ENCODE measurements at places on chromosomes 12 and 14.

DNA sequence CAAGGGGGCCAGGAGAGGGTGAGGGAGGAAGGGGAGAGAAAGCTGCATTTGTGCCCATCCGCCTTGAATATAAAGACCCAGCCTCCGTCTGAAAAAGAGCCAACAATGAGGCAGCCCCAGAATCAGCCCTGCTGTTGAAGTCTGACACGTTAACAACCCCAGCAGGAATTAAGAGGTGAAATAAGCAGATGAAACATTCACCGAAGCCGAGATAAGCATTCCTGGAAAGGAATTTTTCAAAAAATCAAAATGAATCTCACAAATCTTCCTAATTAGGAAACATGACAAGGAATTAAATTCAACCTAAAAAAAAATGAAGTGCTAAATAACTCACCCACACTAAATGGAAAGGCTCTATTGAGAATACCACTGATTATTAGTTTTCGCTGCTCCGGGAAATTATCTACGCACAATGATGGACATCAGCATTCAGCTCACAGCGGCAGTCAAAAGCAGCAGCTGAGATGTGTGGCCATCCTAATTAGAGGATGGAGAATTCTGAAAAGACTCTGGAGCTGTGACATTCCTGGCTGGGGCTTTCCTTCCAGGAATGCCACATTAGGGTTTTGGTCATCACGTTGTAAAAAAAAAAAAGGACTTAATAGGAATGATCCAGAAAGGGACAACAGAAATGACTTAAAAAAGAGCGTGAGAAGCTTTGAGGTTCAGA lies 8.2 kb upstream of the PARP11 start:
- no peak for DNase-seq

GRCh38 chr12:124403273-124403672 lies 108.4 kb downstream of the RFLNA start:
- no peak for DNase-seq

- DNase-seq, result no peak
Measured at GRCh38 chr12:53659011-53659551, 16.8 kb downstream of the ATP5MC2 start.

GRCh38 chr12:123351349-123351748 lies 13.3 kb downstream of the SBNO1 start:
- DNase-seq, result no peak

DNA sequence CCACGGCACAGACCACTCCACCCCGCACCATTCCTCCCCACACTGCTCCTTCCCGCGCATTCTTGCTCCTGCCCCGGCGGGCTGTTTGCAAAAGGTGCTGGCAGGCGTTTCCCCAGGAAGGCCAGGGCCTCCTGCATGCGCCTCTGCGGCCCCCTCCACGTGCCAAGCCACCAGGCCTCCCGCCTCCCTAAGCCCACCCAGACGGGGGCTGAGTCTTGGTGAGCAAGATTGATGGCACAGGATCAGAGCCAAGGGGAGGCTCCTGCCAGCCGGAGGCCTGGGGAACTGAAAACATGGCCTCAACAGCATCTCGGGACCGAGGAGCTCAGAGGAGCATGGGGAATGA lies 328.3 kb upstream of the DIO3 start:
- no peak for DNase-seq

DNA sequence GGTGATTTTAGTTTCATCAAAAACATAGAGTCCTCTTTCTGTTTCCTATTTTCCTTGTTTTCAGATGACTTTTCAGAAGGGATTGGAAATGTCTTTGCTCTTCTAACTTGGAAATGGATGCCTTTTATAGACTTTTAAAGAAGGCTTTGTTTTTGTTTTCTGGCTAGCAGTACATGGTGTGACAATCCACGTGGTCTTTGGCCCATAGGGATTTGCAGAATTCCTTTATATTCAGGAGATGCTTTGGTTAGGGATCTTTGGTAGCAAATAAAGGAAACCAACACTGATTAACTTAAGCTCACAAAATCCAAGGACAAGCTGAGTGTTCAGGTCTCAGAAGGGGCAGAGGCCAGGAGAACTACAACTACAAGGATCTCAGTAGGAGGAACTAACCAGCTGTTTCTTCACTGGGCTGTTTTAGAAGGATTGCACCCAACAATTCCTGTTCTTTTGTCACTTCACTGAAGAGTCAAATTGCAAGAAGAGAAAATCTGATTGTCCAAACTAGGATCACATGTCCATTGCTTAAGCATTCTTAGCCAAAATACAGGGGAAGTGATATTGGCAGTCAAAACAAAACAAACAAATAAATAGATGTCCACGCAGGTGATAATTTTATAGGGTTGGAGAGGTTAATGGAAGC lies 58.6 kb upstream of the MANSC4 start:
- no peak for DNase-seq

DNA sequence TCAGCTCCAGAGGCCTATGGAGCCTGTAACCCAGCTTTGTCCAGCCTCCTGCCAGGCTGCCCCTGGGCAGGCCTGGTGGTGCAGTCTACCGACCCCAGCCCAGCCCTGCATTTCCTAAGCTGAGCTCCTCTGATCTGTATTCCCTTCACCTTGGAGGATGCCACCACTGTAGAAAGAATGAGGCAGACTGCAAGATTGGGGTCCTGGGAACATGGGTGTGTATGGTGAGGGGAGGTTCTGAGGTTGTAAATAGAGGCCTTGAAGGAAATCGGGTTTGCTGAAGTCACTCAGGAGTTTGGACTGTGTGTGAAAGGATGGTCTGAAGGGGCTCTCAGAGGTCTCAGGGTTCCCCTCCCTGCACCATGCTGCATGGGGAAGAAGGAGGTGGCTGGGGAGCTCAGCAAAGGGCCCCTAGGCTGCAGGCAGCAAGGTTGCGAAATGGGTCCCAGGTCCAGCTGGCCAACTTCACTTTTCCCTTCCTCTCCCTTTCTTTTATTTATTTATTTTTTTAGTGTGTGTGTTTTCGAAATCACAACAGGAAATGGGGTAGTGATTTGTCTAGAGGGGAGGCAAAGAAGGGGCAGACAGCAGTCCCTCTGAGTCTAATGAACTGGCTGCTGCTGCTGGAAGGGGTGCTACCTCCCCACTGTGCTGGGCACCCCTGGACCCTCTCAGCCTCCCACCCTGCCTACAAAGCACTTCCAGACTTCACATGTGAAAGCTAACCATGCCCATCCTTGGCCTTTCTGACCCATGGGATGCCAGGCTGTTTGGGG lies 1.2 kb upstream of the LRP1-AS start:
- DNase-seq, result no peak

- no peak for DNase-seq
Measured at GRCh38 chr12:58386136-58386535, 444.8 kb downstream of the ATP23 start.

GRCh38 chr14:94681300-94682060 lies 69.3 kb downstream of the SERPINA3 start:
- no peak for DNase-seq

GRCh38 chr12:109999983-110000505 lies 814 bp downstream of the ANKRD13A start:
- no peak for DNase-seq

DNA sequence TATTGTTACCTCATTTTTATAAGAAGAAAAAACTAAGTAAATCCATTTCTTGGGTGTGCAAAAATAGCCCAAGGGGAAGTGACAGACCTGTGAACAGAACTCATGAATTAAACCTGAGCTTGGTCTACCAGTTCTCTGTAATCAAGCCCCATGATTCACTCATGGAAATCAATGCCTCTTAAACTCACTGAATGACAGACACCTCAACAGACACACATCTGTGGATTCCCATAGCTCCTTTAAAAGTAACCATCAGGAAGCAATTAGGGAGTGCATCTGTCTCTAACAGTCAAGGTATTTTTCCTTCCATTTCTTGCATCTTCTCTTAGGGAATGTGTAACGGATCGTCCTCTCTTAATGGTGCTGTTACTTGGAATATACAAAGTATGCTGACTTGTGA lies 215.0 kb upstream of the EEA1 start:
- no peak for DNase-seq

- DNase-seq, result no peak
Measured at GRCh38 chr12:18343708-18344107, 82.4 kb downstream of the PIK3C2G start.

- no peak for DNase-seq
Measured at GRCh38 chr12:76002598-76003354, 28.8 kb downstream of the PHLDA1 start.

- no peak for DNase-seq
Measured at GRCh38 chr12:81257947-81258551, 180.2 kb downstream of the ACSS3 start.

- no peak for DNase-seq
Measured at GRCh38 chr12:111606767-111607230, 7.7 kb upstream of the ATXN2 start.

DNA sequence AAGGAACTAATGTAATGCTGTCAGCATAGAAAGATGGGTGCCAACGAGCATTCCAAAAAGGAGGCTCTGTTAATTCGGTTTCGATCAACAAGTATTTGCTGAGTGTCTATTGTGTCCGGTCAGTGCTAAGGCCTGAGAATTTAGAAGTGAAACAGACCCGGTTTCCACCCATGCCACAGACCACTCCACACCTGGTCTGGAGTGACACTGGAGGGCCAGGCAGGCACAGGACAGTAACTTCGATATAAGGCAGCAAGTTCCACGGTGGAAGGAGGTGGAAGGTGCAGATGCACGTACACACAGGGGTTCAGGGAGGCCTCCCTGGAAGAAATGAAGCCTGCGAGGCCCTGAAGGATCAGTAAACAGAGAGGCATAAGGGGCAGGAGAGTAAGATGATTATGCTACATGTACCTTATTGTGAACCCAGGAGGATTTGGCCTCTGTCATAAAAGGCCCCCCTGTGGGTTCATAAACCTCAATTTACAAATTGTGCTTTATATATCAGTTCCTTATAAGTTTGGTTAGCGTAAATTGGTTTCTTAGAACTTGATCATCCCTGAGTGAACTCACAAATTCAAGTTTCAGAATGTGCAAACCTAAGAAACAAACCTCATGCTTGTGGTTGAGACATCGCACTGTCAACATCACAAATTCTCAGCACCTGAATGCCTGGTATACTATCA lies 25.9 kb downstream of the SSH1 start:
- no peak for DNase-seq

DNA sequence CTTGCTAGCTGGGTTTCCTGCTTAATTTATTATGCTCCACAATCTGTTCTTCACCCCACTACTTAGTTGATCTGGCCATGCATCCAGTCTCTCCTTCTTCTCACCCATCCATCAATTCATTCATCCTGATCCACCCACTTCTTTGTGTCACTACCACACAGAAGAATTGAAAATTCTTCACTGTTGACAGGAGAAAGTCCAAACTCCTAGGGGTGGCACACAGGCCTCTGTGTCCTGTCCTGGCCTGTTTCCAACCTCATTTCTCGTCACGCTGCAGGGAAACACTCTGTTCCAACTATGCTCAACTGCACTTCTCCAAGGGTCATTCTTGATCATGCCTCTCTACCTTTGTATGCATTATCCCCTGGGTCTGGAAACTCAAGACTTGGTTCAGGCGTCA lies 10.6 kb upstream of the KRT83 start:
- DNase-seq, result no peak

GRCh38 chr12:78579846-78580245 lies 284.7 kb upstream of the SYT1 start:
- DNase-seq, result no peak

DNA sequence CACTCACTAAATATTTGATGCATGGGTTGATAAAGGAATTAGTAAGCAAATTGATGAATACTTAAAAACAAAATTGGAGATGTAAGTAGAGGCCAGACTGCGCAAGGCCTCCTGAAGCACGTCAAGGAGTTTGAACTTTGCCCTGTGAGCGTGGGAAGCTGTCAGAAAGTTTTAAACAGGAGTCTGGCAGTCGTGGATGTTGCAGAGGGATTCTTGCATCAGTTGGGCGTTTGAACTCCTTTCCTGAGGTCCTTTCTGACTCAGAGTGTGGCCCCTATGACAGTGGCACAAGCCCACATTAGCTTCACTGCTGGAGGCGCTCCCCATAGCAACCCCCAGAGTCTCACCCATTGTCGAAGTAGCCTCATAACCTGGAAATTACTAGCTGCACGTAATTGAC lies 17.9 kb upstream of the IL22 start:
- DNase-seq, result no peak

- no peak for DNase-seq
Measured at GRCh38 chr14:98945611-98946570, 326.1 kb downstream of the BCL11B start.

DNA sequence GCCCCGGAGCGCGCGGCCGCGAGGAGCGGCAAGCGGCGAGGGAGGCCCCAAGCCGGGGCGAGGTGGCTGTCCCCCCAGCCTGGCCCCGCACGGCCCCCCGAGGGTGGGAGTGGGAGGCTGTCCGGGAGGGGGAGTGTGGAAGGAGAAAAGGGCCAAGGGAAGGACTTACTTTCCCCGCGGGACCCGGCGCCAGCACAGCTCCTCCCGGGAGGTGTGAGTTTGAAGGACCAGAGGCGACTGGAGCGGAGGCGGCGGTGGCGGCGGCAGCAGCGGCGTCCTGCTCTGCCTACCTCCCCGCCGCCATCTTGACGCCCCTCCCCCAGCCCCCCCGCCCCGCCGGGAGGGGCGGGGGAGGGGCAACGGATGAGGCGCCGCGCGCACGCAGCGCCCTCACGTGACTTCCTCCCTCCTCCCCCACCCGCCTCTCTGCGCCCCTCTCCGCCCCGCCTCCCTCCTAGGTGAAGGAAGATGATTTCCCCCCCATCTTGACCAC lies at the start of gene SBNO1:
TSS of gene SBNO1 (minus strand) at position 316 of the 493 bp plus-strand sequence. CDS start 14,406 bp downstream, outside the sequence.
- peak; percentile 90 for DNase-seq

DNA sequence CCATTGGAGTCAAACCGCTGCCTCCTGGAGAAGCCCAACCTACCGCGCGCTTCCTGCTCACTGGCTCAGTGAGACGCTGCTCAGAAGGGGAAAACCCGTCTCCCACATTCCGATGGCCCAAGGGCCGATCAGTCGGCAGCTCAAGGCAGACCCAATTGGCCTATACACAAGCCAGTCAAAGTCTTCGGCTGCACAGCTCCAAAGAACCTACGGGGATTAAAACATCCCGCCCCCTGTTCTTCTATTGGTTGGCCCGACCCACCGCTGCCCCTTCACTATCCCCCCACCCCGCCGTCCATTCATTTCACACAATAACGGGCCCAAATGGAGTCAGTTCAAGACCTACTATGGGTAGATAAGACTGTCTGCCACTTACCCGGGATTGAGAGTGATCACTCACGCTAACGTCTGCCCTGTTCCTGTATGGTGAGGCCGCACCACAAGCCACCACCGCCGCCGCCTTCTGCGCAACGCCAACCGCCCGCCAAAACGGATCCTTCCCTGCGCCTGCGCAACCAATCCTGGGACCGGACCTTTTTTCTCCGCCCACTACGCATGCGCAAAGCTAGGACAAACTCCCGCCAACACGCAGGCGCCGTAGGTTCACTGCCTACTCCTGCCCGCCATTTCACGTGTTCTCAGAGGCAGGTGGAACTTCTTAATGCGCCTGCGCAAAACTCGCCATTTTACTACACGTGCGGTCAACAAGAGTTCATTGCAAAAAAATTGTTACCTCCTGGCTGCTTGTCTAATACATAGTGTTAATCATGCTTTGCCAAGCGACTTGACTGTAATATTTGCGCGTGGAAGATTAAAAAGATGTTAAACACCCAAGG lies at the start of gene CBX5:
TSS of gene CBX5 (minus strand) at position 491 of the 836 bp plus-strand sequence. CDS start 22,472 bp downstream, outside the sequence.
- DNase-seq, result peak; percentile 99

GRCh38 chr12:113161415-113162016 lies 12.0 kb downstream of the CFAP73 start:
- DNase-seq, result no peak

All from T-helper 9 cell (primary cell).